ENCODE measurements at places on chromosomes 5 and 9.
A peak's percentile ranks its signal among the peaks of the same experiment; 100 is the strongest.

DNA sequence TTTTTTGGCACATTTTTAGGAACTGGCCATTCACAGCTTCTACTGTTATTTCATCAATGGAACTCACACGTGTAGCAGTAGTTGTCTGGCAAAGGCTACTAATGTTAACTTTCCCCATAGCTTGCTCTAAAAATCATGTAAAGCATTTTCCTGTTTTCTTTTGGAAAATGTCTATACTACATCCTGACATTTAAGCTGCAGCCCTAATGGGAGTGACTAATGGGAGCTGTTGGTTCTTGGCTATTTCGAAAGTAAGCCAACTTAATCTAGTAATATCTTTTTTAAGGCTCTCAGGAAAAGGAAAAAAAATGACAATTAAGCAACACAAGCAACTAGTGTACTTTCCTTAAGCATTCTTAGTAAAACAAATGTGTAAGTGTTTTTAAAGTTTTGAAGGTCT is 169.2 kb downstream of the SLC12A2 start:
- no peak for DNase-seq

- no peak for DNase-seq
Measured at GRCh38 chr5:151880324-151880723, 44.3 kb downstream of the GLRA1 start.

- DNase-seq, result no peak
Measured at GRCh38 chr9:12394105-12394504, 299.1 kb upstream of the TYRP1 start.

GRCh38 chr5:72586788-72587530 is 79.7 kb upstream of the ZNF366 start:
- no peak for DNase-seq

DNA sequence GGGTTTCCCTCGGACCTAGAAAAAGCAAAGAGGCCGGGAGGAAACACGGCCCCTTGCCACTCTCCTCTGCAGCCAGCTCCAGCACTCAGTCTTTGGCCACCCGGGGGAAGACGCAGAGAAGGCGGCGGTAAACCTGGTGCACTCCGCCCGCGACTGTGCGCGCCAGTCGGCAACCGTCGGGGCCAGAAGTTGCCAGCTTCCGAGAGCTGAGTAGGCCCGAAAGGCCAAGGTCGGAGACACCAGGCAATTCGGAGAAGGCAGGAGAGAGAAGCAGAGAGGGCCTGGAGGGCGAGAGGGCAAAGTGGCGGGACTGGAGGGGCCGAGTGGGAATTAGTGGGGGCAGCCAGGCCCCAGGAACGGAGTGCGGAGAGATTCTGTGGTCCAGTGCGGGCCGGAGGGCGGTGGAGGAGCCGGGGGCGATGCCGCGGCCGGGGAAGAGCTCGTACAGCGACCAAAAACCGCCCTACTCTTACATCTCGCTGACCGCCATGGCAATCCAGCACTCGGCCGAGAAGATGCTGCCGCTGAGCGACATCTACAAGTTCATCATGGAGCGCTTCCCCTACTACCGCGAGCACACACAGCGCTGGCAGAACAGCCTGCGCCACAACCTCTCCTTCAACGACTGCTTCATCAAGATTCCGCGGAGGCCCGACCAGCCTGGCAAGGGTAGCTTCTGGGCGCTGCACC is at the start of gene FOXB2:
TSS of gene FOXB2 (plus strand) at position 420 of the 690 bp plus-strand sequence. CDS start at position 420, 0 bp downstream.
- DNase-seq, result peak; percentile 6

- no peak for DNase-seq
Measured at GRCh38 chr9:104028827-104029226, 65.3 kb upstream of the SMC2 start.

DNA sequence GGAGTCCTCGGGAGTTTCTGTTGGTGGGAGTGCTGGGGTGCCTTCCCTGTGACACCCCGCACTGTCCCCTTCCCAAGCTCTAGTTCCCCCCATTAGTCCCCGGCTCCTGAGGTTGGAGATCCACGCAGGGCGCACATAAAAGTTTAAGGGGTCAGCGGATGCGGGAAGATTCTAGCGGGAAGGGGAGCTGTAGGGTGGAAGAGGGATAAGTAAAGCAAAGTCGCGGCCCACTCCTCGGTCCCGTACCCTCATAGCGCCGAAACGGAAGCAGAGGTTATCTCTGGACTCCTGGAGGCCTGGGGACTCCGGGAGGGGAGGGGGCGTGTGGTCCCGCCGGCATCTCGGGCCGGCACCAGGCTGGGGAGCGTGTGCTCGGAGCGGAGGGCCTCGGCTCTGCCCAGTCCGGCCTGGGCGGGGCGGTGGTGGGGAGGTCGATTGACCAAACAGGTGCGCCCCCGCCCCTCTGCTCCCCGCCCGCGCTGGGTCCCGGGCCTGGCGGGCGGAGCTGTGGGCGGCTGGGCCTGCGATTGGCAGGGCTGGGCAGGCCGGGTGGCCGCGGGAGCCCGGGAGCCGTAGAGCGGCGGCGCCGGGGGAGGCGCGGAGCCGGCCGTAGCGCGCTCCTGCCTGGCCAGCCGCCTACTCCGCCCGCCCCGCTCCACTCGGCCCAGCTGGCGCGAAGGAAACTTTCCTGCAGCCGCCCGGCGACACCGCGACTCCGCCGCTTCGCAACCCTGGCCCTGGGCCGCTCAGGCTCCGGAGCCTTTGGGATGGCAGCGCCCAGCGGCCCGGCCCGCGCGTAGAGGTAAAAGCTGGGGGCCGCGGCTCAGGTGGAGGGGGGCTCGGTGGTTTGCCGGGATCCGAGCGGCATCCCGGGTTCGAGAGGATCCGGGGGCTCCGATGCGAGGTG is 52.2 kb upstream of the DAB2IP start:
- DNase-seq, result peak; percentile 52

DNA sequence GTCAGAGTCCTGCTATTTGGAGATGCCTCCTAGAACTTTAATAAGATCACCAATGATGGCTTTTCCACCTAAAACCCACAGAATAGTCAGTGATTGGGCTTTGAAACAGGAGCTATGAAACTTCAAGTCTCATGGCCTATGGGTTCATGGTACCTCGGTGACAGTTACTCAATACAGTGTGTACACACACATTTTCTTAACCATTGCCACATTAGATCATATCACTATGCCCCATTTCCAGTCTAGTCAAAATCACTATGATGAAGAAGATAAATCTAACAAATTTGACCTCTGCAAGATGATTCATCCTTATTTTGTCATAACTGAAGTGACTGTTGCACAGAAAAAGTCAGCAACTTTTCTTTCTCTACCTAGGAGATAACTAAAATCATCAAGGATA is 86.8 kb upstream of the OR13F1 start:
- DNase-seq, result no peak

- DNase-seq, result peak; percentile 18
Measured at GRCh38 chr9:90870621-90871326, 69.2 kb downstream of the SYK start.

DNA sequence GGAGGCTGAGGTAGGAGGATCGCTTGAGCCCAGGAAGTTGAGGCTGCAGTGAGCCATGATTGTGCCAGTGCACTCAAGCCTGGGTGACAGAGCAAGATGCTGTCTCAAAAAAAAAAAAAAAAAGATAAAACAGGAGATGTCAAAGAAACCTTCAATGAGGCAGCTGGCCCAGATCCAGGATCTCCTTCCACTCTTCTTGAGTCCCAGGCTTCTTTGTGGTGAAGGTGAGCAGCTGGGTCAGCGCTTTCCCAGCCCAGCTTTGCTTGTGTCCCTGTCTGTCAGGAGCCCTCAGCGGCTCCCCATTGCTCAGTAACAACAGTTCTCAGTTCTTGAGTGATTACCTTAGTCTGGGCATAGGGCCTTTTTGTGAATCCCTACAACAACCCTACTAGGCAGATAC is 69.4 kb upstream of the PSD2 start:
- no peak for DNase-seq

DNA sequence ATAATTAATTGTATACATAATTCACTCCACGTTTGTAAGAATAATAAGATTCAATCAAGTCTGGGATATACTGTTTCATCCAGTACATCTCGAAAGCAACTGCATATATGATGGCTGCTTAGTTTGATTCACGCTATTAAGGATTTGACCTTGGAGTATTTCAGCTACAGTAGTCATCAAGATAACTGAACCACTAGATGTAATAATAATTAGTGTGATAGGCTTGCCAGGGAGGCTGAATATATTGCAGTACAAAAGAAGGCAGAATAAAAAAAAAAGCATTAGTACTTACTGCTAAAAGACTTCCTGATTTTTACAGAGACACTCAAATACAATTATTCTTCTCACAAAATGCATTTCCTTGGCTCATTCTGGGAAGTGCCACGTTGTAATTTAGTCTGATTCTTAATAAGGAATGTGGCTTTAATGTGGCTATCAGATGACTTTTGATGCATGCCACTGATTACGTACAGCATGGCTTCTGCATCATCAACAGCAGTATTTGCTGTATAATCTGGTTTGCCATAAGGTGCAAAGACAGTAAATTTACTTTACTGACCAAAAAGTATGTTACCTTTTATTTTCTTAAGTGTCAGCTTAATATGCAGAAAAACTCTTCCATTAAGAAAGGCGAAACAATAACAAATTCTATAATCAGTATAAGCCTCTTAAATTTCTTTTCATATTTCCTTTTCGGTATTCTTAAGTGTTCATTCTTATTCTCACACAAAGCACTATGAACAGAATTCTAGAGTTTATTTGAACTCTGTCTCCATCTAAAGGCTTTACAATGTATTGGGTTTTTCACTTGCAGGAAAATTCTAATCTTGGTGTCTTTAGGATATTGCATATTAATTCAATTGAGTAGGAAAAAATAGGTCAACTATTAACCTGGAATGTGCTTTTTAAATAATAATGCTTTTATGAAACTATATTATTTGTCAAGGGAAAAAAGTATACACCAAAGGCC is 166.4 kb downstream of the SLF1 start:
- no peak for DNase-seq

DNA sequence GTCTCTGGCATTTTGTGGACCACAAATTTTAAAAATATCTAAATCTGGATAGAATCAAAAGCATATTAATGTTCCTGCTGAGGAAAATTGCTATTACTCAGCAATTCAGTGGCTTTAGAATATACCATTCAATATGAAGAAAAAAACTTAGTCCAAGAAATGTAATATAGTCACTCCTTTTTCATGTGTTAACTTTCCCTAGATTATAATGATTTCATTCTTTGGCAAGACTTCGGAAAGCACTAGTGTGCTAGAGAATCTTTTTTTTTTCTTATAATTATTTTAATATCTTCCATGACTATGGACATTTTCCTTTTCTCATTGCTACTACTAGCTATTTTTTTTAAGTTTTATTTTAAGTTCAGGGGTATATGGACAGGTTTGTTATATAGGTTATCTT is 102.4 kb upstream of the FAM174A start:
- no peak for DNase-seq

DNA sequence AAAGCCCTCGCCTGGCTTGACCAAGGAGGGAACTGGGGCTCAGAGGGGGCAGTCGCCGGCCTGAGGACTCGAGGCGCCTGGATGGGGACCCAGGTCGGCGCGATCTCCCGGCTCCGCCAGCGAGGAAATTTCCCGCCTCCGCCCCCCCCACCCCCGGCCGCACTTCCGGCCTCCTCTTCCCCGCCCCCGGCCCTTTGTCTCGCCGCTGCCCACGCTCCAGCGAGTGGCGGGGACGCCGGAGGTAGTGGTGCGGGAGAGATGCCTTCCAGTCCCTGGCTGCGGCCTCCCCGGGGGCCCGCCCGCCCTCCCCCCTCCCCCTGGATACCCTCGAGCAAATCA is 448 bp upstream of the GPRIN1 start:
- no peak for DNase-seq

GRCh38 chr5:96772542-96772941 is 35.2 kb downstream of the ERAP1 start:
- no peak for DNase-seq

GRCh38 chr5:69292306-69292705 is 40.3 kb downstream of the CCDC125 start:
- DNase-seq, result no peak

DNA sequence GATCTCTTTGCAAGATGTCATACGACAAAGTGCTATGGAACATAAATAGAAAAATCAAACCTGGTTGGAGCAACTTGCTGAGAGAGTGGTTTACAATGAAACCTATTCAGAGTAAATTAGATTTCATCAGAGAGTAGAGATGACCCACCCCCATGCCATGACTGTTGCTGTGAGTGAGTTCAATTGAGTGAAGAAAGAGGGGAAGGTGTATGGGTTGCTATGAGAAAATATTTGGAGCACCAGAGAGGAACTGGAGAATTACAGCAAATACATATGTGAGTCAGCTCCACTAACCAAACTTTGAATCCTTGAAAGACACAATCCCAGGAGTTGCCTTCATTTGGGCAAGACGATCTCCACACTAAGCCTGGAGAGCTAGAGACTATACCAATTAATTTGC is 217.2 kb downstream of the RFX3 start:
- no peak for DNase-seq

- no peak for DNase-seq
Measured at GRCh38 chr5:177419046-177419445, 7.4 kb upstream of the GRK6 start.

GRCh38 chr5:109532773-109533364 is 123.1 kb upstream of the PJA2 start:
- no peak for DNase-seq

- DNase-seq, result no peak
Measured at GRCh38 chr9:12413986-12414385, 279.2 kb upstream of the TYRP1 start.

DNA sequence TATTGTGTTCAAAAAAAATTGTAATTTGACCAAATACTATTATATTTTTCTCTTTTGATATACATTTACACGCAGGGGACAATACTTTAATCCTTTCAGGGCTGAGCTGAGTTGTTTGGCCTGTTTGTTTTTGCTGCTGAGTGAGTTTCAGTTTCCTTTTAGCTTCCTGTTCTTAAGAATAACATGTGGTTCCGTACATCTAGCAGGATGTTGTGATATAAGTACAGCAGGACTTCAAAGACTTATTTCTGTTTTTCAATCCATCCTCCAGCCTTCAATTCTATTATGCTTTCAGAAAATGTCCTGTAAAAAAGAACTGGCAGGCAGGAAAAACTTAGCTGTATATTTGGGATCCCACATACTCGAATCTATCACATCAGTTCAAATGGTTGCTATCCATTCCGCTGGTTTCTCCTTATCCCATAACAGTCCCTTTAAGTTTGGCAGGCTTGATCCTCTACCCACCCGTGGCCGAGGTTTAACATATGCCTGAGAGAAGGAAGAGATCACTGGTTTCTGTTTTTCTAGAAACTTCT is 1037.3 kb upstream of the ACO1 start:
- no peak for DNase-seq

- no peak for DNase-seq
Measured at GRCh38 chr5:134519989-134520388, 5.5 kb upstream of the JADE2 start.

DNA sequence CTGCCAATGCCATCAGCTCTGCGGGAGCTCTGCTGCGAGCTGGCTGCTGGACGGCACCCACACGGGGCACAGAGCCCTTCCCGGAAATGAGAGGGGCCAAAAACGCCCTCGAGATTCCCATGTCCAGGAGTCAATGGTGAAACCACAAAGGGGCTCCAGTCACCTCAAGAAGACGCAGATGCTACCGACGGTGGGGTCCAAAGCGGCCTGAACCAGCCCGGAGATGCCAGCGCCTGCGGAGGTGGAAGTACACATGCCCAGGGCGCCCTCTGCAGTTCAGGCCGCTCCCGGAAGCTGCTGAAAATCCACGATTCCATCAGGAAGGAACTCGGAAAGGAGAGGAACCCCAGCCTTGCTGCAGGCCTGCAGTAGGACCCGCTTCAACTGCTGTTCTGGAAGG is 82.4 kb upstream of the SELENOP start:
- DNase-seq, result no peak

- peak; percentile 58 for DNase-seq
Measured at GRCh38 chr5:53425687-53426511, 54.5 kb upstream of the FST start.

GRCh38 chr9:95778957-95779356 is 96.5 kb upstream of the ERCC6L2 start:
- no peak for DNase-seq

- DNase-seq, result no peak
Measured at GRCh38 chr9:107667231-107668070, 177.9 kb upstream of the KLF4 start.

Measured in neural crest cell (in vitro differentiated cells).